ENCODE measurements at places on chromosomes 2 and 18.

- DNase-seq = no peak
These were observed 44.2 kb upstream of the RAB6D start for GRCh38 chr2:131408207-131408606.

DNA sequence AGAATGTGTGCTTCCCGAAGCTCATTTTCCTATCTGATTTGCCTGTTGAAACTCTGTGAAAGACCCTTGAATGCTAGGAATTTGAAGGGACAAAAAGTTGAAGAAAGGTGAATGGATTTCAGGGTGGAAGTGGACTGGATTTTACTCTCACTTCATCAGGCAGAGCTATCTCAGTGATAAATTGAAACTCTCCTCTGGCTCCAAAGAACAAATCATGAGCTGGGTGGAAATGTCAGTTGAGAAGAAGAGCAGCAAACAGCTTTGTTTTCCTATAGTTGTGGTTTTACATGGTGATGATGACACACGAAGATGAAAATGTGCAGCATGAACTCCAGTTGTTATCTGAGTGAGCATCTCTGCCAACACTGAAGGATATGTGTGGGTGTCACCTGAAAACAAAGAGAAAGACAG, 34.4 kb downstream of the CD28 start:
- DNase-seq = no peak

- DNase-seq = no peak
These were observed 48.2 kb upstream of the POLE4 start for GRCh38 chr2:74910245-74910644.

GRCh38 chr2:171149986-171150693, 10.6 kb downstream of the TLK1 start:
- DNase-seq = no peak

GRCh38 chr2:6928452-6928851, 11.2 kb downstream of the RNF144A start:
- DNase-seq = no peak

DNA sequence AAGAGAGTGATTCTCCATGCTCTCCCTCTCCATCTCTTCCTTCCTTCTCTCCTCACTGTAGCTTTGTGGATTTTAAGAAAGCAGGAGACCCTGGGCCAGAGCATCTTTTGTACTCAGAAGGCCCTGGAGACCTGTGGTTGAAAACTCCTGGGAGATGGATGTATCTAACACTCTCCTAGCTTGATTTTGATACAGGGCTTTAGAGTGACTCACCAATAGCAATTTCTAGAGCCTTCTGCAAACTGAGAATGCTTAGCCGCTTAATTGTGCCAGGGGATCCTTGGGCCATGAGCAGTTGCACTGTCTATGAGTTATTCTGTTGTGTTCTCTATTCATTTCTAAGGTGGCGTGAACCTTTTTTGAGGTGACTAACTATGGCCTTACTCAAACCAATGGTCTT, 17.7 kb downstream of the HOXD1 start:
- no peak for DNase-seq

DNA sequence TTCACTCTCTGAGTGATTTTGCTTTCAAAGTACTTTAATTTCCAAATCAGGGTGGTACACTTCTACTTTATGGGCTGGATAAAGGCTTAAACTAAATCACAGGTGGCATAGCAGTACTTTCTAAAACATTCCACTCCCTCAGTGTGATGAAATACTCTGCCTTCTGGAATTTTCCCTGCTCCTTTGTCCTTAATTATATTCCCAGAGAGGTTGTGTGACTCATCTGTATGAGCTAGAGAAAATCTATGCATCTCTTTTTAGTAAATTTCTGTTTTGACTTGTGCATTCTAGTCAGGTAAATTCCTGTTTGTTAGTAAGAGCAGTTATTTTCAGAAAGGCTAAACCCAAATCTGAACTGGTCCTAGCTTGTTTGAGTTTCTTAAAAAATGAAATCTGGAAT, 29.0 kb upstream of the PLA2R1 start:
- DNase-seq = no peak

- DNase-seq = no peak
These were observed 119.7 kb downstream of the PMAIP1 start for GRCh38 chr18:60019463-60019840.

- DNase-seq = no peak
These were observed 51.0 kb downstream of the AQP12A start for GRCh38 chr2:240742602-240743095.

GRCh38 chr18:5582076-5582475, 38.3 kb upstream of the EPB41L3 start:
- no peak for DNase-seq

- DNase-seq = no peak
These were observed 43.7 kb downstream of the COA5 start for GRCh38 chr2:98564541-98565132.

DNA sequence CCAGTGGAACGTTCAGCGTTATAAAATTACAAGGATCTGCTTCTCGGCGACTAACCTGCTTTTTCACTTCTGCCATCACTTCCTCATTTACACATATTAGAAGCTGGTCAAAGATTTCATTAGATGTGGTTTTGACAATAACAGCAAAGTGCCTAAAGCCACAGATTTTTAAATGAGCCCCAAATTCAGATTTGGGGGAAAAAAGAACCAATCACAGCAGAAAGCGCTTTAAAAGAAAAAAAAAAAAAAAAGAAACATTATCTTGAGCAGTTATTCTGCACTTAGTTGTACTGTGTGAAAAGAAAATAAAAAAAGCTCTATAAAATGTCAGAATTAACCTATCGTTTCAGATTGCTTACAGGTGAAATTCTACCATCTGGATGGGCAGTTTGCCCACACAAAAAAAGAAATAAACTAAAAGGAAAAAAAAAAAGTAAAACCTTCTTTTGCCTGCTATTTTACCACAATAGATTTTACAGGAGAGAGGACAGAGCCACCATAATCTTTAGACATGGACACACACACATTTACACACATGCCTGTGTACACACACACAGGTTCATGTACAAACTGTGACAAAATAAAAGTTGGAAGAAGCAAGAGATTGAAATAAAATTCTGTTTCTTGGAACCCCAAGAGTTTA, 167.2 kb downstream of the TCF4 start:
- DNase-seq = no peak

- DNase-seq = no peak
These were observed 5.8 kb upstream of the WNT6 start for GRCh38 chr2:218853766-218854165.

GRCh38 chr2:8421658-8422449, 260.0 kb upstream of the ID2 start:
- DNase-seq = no peak

DNA sequence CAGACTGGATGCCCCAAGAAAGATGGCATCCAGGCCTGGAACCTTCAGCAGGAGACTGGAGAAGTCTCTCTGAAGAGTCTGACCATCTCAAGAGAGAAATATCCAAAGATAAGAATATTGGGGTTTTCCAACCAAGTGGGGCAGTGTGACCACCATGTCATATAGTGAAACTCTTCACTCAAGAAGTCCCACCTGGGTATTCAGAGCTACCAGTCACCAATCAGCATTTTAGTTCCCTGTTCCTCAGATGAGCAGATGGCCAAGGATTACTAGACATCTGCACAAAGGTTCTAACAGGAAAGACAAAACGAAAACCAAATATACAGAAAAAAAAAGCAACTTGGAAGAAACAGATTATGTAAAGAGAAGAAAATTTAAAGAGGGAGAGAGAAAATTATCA, 38.5 kb upstream of the CXCR4 start:
- DNase-seq = no peak

DNA sequence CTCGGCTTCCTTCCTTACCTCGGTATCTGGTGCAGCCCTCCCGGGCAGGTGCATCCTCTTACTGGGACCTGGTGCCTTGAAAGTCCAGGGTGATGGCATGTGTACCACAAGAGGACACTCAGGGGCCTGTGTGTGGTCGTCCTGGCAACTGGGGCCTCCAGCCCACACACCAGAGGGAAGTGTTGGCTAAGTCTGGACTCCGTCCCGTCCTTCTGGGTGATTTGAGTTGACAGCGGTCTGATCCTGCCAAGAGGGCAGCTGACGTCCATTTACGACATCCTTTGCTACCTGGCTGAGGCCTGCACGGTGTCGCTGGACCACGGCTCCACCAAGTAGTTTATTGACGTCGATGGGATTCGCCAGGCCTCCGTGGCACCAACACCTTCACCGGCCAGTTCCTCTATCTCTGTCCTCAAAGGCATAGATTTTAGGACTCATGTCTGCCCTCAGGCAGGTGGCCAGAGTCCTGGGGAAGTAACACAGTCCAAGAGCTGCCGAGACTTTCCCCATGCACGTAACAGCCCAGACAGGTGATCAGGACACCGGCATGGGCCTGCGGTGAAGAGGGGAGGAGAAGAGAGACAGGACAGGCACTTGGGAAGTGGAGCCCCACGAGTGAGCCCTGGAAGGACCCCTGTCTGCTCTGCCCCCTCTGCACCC, 186.0 kb upstream of the HDAC4 start:
- no peak for DNase-seq

GRCh38 chr18:58716060-58716756, 44.9 kb downstream of the MALT1 start:
- no peak for DNase-seq

DNA sequence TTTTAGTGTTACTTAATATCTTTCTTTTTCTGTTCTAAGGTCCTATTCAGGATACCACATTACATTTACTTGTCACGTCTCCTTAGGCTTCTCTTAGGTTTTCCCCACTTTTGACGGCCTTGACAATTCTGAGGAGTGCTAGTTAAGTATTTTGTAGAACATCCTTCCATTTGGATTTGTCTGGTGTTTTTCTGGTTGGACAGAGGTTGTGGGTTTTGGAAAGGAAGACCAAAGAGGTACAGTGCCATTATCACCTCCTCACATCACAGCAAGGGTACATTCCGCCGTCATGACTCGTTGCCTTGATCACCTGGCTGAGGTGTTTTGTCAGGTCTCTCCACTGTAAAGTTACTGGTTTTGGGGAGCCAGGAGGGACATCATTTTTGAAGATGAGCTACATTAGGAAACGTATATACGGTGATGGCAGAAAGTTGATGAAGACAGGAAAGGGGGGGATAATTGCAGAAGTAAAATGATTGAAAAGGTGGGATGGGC, 88.4 kb upstream of the TMEM247 start:
- DNase-seq = no peak

- no peak for DNase-seq
These were observed 117.1 kb downstream of the PID1 start for GRCh38 chr2:229153951-229154350.

DNA sequence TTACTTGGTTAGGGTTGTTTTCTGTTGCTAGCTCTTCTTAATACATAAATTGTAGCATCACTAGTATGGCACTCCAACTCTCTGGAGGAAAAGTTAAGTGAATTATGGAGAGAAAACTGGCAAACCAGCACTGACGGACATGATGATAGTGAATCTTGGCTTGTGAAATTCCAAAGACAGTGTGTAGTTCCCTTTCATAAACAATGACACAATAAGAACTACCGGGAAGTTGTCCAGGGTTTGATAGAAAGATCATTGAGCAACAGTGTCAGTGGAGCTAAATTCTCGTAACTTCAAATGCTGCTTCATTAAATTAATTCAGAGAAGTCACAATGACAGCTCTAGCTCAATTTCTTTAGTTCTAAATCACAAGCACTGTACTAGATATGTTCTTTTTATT, 66.5 kb downstream of the RIT2 start:
- DNase-seq = no peak

- DNase-seq = no peak
These were observed 5.5 kb upstream of the ID2 start for GRCh38 chr2:8676191-8676920.

DNA sequence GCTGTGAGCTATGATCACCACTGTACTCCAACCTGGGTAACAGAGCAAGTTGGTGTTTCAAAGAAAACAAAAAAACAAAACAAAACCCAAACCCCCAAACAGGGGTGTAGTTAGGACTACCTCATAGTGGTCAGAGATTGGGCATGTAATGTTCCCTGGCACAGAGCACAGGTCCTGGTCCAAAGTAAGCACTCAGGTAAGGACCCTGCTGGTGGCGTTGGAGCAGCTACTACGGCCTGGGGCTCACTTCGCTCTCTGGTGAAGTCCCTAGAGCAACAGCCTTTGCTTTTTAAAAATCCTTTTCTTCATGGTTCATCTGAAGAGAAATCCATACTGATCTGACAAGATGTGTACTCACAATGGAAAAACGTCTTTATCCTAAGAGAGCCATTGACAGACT, 130.4 kb downstream of the ZNF236 start:
- DNase-seq = no peak

GRCh38 chr2:174593574-174594203, 3.9 kb downstream of the WIPF1 start:
- peak; percentile 36 for DNase-seq

GRCh38 chr2:236554629-236555282, 14.9 kb upstream of the ACKR3 start:
- DNase-seq = no peak

DNA sequence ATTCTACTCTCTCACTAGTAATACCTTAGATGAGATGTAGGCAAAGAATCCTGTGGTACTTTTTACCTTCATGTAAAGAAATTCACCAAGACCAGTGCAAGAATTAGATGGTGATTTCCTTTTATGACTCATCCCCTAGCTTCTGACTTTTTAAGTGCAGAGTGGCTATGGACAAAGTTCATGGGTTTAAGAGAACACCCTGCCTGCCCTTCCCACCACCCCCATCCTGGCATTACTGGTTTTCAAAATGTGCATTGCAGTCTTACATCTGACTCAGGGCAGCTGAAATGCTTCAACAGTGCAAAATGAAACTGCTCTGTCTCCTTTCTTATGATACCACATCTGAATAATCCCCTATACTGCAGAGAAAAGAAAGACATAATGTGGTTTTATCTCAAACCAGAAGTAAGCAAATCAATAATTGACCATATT, 22.6 kb downstream of the MAIP1 start:
- DNase-seq = no peak

DNA sequence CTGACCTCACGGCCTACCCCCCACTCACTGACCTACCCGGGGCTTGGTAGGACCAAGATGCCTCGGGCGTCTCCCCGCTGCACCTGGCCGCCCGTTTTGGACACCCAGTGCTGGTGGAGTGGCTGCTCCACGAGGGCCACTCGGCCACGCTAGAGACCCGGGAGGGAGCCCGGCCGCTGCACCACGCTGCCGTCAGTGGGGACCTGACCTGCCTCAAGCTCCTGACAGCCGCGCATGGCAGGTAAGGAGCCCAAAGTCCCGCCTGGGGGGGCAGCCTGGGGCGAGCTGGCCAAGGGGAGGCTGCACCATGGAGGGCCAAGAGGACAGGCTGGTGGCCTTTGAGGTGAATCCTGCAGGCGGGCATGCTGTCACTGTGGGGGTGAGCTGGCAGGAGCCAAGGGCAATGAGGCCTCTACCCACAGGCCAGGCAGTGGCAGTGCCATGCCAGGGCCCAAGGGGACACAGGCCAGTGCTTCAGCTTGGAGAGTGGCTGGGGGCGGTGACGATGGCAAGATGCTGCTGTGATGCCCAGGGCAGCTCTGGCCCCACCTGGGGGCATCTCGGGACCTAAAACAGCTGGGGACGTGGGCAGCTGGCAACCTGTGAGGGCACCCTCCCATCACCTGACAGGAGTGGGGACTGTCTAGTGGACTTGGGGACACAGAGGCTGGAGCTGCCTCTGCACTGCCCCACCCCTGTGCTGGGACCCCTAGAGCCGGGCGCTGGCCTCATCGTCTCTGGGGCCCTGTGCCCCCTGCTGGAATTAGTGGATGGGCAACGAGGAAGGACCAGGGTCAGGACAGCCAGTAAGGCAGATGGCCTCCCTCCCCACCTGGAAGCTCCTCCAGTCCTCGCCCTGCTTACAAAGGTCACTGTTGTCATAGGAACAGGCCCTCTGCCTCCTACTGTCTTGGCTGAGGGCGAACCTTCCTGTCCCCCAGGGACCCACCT, 2.0 kb downstream of the ESPNL start:
- DNase-seq = no peak

GRCh38 chr2:205218056-205218455, 464.2 kb upstream of the NRP2 start:
- DNase-seq = no peak

Measured in stimulated activated CD8-positive, alpha-beta memory T cell treated with anti-CD3 and anti-CD28 coated beads, Interleukin-12 subunit alpha, Interleukin-12 subunit beta, amount 100 ng/mL, for 4 hours (primary cell).